GM19239 (cell line): ENCODE measurements at places on chromosomes 3 and 15.

DNA sequence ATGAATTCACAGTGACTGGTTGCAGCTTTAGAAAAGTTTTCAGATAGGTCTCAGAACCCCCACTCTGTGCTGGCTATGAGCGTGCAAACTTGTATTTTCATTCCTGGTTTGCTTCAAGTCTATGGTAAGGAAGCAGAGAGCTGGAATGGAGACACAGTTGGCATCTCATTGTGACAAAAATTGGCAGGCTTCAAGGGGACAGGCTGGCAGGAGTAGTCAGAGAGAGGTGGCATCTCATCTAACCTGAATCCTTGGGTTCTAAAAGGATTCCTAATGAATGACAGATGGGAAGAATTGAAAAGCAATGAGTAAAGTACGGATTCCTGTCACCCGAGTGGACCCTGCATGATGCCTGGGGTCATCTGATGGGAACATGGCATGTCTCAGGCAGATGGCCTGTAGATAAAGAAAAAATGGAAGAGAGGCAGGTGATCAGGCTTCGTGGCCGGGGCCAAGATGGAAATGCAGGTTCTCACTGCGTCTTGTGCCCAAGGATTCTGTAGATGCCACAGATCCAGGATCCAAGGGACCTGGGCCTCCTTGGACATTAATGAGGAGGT is 89.4 kb upstream of the ABHD17C start:
- DNase-seq, result no peak

DNA sequence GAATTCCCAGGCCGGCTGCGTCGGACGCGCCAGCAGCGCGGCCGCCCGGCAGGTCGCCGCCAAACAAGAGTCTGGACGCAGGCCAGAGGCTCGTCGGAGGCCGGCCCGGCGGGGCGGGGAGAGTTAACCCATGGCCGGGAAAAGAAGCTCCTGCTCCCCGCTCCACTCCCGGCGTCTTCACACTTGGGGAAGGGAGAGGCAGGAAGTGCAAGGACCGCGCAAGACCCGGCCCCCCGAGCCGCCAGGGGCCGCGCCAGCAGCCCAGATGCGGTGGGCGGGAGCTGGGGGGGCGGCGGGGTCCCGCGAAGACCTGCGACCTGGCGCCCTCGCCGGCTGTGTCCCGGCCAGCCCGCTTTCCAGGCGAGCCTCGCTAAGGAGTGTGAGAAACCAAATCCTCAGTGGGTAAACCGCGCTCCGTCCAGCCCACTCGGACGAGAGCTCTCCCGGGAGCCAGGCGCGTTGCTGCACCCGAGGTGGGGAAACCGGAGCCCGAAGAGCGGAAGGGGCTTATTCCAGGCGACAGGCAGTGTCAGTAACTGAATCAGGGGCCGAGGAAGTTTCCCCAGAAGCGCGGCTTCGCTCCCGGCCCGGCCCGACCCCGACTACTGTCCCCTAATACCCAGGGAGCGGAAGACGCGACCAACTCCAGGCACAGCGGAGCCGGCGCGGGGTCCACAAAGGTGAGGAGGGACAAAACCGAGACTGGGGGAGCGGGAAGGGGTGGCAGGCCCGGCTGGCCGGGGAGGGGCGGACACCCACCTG is 721 bp downstream of the ADAMTS7 start:
- peak; percentile 31 for DNase-seq

GRCh38 chr3:139558351-139559266 is 19.1 kb upstream of the RBP1 start:
- no peak for DNase-seq

- no peak for DNase-seq
These were observed 129.1 kb downstream of the WNT7A start for GRCh38 chr3:13750731-13751130.

DNA sequence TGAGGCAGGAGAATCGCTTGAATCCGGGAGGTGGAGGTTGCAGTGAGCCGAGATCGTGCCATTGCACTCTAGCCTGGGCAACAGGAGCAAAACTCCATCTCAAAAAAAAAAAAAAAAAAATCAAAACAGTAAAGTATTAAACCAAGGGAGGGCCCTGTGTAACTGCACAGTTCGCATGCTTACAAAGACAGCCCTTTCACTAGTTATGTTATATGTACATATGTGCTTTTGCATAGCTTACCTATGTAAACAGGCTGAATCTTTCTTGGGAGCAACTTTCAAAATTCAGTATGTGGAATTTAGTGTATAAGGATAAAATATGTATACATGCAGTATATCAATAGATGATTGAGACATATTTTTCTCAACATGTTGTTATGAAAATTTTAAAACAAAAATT is 16.1 kb upstream of the SLMAP start:
- no peak for DNase-seq

DNA sequence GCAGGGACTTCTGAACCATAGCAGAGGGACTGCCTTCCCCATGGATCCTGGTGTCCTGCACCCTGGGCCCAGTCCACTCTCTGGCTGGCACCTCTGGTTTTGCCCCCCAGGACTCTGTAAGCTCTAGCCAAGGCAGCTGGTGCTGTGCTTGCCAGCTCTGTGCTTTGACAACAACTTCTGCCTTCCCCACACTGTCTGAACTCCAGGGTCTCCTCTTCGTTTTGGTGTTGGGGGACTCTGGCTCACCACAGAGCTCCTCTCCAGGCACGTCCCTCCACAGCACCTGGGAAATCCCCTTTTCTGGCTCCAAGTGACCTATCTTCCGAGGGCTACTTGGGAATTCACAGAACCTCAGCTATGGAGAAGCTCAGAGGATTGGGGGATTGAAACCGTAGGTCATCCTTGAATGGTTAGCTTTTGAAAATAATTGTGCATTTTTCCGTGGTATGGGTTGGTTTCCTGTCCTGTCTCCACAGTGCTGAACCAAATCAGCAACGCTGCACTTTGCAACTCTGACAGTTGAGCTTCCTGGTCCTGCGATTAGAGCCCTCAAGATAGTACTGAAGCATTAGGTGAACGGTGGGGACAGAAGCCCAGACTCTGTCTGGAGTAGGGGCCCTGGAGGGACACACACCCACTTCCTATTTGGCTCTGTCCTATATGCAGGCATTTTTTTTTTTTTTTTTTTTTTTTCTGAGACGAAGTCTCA is 152.4 kb downstream of the APBA2 start:
- DNase-seq, result no peak

DNA sequence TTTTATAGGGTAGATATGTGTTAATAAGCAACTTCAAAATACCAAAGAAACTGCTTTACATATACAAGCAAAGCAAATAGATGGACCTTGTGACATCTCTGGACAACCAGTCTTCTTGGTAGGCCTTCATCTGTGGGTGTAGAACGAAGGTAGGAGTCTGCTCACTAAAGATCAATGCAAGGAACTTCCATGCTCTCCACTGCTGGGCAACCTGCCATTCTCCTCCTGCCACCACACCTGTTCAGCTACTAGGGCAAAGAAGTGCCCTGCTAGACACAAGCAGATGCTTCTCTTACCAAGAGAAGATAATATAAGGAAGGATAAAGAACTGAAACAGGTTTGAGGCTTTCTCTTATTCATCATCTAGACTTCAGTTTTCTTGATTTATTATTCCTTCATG is 12.6 kb downstream of the PPARG start:
- DNase-seq, result no peak

GRCh38 chr3:194270627-194271459 is 80.3 kb downstream of the CPN2 start:
- no peak for DNase-seq
